Breast epithelium (tissue), 4 donors: ENCODE measurements at places on chromosomes 12 and 14.

GRCh38 chr12:131568336-131568735 is 142.6 kb upstream of the SFSWAP start:
- DNase-seq = no peak

- no peak for DNase-seq
Observed at GRCh38 chr14:29163109-29163508, 396.5 kb downstream of the FOXG1 start.

DNA sequence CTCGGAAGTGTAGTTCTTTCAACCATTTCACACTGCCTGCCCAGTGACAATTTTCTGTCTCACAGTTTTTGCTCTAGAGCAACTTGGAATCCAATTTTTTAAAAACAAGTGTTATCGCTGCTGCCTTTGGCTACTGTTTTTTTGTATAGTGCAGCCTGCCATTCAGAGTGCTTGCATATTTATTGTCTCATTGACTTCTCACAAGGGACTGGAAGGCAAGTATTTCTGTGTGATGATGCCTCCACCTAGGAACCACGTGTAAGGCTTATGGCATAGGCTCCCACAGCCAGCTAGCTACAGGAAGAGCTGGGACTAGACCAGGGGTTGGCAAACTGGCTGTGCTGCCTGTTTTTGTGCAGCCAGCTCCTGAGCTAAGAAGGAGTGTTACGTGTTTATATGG is 903 bp downstream of the PARPBP start:
- no peak for DNase-seq

- no peak for DNase-seq
Observed at GRCh38 chr14:71004481-71004880, 97.2 kb downstream of the PCNX1 start.

DNA sequence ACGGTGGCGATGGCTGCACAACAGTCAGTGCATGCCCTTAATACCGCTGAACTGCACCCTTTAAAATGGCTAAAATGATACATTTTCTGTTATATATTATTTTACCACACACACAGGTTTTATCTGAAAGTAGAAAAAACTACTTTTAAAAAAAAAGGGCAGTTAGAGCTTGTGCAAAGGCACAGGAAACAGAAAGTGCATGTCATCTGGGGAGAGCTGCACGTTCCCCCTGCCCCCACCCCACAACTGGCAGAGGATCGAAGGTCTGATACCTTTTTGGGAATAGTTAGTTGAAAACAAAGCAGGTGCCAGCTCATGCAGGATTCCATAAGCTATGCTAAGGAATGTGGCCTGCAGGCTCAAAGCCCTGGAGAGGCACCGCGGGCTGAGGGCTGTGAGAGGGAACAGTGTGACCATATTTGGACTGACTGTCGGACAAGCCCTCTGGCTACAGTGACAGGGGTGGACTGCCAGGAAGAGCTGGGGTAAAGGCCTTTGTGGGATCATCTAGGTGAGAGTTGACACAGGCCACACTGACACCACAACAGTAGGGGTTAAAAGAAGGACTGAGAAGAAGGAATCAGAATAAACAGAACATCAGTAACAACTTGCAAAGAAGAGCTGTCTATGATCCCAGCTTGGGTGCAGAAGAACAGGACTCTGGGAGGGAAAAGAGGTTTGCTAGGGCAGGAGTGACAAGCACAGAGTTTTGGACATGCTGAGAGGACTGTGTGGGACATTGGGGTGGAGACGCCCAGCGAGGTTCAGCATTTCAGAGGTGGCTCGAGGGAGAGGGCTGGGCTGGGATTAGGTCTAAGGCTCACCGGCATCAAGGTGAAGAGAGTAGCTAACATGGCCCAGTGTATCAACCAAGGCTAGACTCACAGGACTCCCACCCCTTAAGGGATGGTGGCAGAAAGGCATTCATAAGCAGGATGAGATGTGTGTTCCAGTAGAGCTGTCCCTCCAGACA is 54.6 kb downstream of the ACTN1 start:
- no peak for DNase-seq

DNA sequence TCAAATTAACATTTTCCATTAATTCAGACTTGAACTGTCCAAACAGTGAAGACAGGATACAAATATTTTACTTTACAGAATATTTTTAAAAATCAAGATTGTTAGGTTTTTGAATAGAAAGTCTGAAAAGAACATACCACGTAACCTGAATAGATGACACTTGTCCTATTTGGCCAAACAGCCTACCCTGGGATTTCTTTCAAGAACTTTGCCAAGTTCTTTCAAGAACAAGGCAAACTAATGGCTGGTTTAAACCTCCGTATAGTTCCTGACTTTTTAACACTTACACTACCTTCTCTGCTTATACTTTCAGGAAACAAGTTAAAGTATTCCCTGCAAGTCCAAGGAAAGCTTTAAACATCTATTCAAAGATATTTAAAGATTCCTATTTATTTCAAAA is 35.0 kb downstream of the MAP4K5 start:
- no peak for DNase-seq

- no peak for DNase-seq
Observed at GRCh38 chr14:52299692-52300278, 14.3 kb upstream of the PTGER2 start.

- DNase-seq = no peak
Observed at GRCh38 chr12:41186026-41186425, 2.1 kb upstream of the PDZRN4 start.

DNA sequence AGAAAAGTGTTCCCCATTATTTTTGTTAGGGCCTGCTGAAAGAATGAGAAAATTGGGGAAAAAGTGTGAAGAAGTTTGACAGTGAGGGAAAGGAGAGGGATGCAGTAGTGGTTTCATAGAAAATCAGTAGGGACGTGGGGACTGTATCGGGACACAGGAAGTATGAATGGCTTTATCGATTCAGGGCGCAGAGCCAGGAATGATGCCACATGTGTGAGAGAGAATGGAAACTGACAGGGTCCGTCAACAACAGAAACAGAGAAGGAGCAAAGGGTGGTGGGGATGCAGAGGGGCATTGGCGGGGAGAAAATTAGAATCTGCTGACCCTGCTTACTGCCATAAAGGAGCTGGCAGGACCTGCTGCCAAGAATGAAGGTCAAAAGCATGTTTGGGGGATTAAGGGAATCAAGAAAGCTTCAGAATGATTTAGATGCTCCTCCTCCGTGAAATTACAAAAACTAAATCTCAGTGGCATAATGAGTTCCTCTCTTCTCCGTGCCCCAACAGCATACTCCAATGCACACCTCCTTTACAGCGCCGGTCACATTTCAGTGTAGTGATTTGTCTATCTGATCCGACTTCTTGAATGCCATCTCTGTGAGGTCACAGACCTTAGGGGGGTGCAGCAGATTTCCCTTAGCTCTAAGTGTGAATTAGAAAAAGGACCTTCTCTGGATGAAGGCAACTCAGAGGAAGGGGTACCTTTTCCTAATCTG is 92.6 kb downstream of the EMP1 start:
- DNase-seq = no peak

- no peak for DNase-seq
Observed at GRCh38 chr12:62517887-62518286, 51.3 kb downstream of the MON2 start.

- no peak for DNase-seq
Observed at GRCh38 chr14:30876692-30877091, 2.3 kb downstream of the COCH start.

DNA sequence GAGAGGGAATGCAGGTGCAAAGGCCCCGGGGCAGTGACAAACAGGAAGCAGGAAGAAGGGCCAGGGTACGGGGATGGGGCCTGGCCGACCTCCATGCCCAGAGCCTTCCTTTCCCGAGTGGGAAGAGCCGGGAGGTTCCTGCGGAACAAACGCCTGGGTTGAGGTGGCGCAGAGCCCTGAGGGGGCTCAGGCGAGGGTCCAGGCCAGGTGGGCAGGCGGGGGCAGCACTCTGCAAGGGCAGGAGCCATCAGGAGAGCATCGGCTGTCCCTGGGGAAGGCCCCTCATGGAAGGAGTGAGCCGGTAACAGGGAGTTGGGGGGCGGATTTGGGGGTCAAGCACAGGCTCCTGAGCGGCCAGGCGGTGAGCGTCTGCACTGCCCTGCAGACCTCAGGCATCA is 18.1 kb upstream of the FBRSL1 start:
- no peak for DNase-seq

DNA sequence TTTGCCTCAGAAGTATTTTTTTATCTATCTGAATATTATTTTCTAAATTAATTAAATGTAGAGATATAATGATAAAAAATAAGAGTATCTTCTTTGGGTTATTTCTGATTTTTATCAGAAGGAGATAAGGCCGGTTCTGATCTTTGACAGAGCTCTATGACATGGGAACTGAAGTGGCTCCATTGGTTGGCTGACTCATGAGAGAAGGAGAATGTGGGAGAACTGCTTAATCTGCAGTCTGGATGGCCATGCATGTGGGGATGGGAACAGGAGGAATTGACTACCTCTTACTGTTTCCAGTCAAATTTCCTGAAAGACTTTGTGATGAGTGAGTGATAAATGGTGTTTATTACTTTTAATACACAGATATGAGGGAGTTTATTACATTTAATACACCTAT is 155.8 kb upstream of the ATP2B1 start:
- DNase-seq = no peak

DNA sequence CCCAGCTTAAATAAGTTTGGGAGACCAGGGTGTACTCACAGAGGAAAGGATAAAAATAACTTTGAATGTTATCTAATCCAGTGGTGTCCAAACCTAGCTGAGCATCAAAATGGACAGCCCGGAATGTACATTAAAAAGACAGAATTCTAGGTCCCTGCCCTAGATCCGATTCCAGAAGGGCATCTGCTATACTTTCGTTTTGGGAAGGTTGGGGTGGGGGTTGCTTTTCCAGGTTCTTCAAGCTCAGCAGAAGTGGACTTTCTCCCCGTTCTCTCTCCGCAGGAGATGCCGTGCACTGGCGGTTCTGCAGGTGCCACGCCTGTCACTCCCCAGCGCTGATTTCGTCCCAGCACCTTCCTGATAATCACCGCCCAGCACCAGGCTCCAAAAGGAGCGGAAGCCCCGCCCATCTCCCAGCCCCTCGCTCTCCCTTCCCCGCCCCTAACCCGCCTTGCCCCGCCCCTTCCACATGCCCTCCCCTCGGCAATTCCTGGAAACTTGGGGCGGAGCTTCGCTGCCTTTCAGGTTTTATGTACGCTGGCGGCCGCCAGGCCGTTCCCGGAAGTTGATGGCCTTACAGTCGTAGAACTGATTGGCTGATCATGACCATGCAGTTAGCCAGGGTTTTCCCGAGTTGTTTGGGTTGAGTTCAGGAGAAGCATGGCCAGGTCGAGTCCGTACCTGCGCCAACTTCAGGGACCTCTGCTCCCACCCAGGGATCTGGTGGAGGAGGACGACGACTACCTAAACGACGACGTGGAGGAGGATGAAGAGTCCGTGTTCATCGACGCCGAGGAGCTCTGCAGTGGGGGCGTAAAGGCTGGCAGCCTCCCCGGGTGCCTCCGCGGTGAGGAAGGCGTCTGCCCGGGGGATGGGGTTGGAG is at the start of gene HELB:
TSS of gene HELB (plus strand) at position 550 of the 883 bp plus-strand sequence. CDS start at position 661, 111 bp downstream.
- peak; percentile 96 for DNase-seq

- no peak for DNase-seq
Observed at GRCh38 chr14:39368261-39368959, 63.8 kb downstream of the FBXO33 start.

DNA sequence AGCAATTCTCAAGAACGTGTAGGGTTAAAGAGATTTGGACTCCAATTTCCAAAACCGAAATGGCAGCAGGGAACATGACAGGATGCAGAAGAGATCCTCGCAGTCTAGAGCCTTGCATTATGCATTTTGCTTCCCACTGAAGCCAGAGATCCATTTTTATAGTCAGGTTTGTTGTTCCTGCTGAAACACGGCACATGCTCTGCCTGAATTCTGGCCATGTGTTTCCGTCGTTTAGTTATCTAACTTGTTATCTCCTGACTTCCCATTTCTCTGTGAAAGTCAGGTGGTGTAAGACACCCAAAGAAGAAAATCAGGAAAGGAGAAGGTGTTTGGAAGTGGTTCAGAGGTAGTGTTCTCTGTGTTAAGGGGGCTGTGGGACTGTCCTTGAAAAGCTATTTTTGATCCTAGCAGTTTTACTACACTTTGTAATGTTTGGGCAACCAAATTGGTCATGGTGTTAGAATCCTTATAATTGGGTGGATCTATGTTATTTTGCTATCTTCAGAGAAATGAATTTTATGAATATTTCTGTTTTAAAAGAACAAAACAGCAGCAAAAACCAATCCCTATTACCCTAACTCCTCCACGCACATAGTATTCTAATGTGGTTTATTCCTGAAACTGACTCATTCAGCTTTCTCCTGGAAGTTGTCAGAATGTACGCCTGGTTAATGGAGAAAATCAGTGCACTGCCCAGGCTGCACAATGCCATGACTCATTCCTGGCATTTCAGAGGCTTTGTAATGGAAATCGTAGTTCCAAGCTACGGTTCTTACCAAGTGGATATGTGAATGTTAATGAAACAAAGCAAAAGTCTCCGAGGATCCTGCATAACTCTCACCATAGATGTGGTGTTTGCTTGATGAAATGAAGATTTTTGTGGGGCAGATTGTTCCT is 110.1 kb downstream of the SAMD4A start:
- no peak for DNase-seq

DNA sequence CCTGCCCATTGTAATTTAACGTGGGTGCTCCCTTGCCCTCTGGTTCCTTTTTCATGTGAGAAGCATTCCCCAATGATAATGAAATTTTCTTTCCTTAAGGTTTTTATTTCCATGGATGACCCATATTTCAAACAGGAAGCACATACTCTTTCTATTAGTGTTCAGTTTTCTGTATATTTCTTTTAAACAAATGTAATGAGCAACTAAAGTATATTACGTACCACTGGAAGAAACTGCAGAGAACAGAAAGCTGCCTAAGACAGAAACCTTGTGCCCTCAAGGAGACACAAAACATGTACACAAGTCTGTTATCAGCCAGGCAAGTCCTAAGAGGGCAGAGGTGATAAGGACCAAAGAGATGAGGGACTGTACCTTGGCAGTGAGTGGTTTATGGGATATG is 414.9 kb downstream of the ETNK1 start:
- no peak for DNase-seq

DNA sequence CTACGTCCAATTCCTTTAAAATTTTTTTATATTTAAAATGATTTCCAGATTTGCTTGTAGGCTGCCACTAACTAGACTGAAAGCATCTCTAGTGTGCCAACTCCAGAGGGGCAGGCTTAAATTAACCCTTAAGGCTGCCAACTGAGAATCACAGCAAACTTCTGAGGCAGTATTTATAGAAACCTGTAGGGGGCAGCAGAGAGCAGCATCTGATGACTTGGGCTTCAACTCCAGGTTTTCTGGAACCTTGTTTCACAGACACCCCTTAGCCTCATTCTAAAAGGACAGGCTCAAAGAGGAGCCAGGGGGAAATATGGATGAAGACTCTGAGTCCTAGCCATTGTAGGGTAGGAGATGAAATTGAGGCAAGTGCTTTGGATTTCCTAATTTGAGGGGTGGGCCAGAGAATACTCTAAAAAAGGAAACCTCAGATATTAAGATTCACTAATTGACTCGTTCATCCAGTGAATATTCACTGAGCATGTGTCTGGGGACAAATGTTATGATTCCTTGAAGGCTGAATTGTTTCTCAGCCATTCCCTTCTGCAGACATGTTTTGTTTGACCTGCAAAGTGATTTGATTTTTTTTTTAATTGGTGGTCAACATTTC is 63.3 kb upstream of the HSPB8 start:
- DNase-seq = no peak
